Spinal cord (tissue), 10 donors: ENCODE measurements at places on chromosomes 7 and 10. TPM values are rescaled to one million over a fixed set of nuclear protein-coding genes. Genes with fewer than 3 reads are reported as not detected.

DNA sequence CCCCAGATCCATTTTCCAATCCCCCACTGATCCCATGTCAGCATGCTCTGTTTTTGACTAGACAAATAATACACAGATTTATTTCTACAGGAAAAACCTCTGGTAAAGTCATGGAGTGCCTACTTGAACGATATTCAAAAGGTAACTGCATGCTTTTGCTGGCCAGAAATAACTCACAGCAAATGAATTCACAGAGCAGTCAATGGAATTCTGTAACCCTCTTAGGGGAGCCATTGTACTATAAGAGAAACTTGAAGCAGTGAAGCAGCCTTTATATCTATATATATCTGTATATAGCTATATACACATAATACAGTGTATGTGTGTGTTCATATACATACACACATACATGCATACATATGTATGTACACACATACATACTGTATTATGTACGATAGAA, 29.0 kb upstream of the MEOX2 start:
- no peaks in the 10 kb centered on the region for H3K4me1 ChIP-seq
- H3K4me3 ChIP-seq, result no peak overlapping the region
- DNase-seq, result no peak
- no peak overlapping the region for H3K27ac ChIP-seq
- no peaks in the 10 kb centered on the region for H3K27me3 ChIP-seq
- no peaks in the 10 kb centered on the region for H3K36me3 ChIP-seq

DNA sequence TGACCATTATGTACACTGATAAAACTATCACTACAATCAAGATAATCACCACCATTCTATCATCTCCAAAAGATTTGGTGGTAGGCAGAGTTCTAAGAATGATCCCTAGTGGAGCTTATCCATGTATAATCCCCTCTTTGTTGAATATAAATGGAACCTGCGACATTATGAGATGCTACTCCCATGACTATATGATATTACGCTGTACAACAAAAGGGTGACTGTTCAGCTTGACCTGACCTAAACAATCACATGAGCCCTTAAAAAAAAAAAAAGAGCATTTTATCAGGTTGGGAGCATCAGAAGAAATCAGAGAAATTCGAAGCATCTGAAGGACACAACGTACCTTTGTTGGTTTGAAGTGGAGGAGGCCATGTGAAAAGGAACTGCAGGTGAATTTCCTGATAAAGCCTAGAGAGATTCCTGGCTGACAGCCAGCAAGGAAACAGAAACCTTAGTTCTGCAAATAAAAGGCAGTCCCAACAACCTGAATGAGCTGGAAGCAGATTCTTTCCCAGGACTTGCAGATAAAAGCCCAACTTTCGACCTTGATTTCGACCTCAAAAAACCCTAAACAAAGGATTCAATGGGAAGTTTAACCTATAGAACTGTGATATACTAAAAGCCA, 270.7 kb downstream of the ADRA2A start:
- no peak for DNase-seq
- H3K27ac ChIP-seq, result no peak overlapping the region
- H3K4me3 ChIP-seq, result no peak overlapping the region
- no peaks in the 10 kb centered on the region for H3K4me1 ChIP-seq
- no peaks in the 10 kb centered on the region for H3K36me3 ChIP-seq
- H3K27me3 ChIP-seq, result no peaks in the 10 kb centered on the region

GRCh38 chr10:129780901-129781795, 182.9 kb downstream of the EBF3 start:
- H3K27me3 ChIP-seq, result no peaks in the 10 kb centered on the region
- DNase-seq, result no peak
- H3K27ac ChIP-seq, result no peak overlapping the region
- H3K4me1 ChIP-seq, result no peaks in the 10 kb centered on the region

- H3K36me3 ChIP-seq, result peaks cover 51% of the 10 kb centered on the region
- peaks cover 58% of the 10 kb centered on the region for H3K4me1 ChIP-seq
- no peak overlapping the region for H3K27ac ChIP-seq
- no peak for DNase-seq
- H3K4me3 ChIP-seq, result no peak overlapping the region
- H3K27me3 ChIP-seq, result no peaks in the 10 kb centered on the region
These were observed 128.4 kb downstream of the PAXIP1 start for GRCh38 chr7:154874409-154875113.

The NPC1L1 gene
- 0.06 TPM for total RNA-seq

The PPIF gene
- 23.4 TPM for total RNA-seq

The CACNA2D1 gene
- 28.1 TPM for total RNA-seq

- DNase-seq, result no peak
- H3K4me3 ChIP-seq, result no peak overlapping the region
- H3K27me3 ChIP-seq, result no peaks in the 10 kb centered on the region
- H3K27ac ChIP-seq, result no peak overlapping the region
- H3K4me1 ChIP-seq, result no peaks in the 10 kb centered on the region
These were observed 53.6 kb upstream of the CHCHD3 start for GRCh38 chr7:133135451-133135850.

DNA sequence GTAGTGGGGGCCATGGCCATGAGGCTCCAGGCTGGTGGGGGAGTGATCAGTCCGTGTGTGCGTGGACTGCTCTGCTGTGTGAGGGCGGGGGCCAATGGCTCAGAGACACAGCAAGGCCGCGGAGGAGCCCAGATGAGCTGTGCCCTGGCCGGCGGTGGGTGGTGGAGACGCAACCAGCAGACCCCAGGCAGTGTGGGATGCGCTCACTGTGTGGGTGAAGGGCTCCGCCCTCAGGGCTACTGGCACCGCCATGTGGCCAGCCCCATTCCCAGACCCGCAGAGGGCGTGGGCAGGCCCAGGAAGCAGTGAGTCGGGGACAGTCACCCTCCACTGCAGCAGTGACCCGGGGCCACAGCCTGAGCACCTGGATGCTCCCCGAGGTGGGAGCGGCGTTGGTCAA, 9.1 kb downstream of the NKX6-2 start:
- H3K4me1 ChIP-seq, result peaks cover 5% of the 10 kb centered on the region
- peaks cover 67% of the 10 kb centered on the region for H3K36me3 ChIP-seq
- DNase-seq, result no peak
- H3K27me3 ChIP-seq, result no peaks in the 10 kb centered on the region
- no peak overlapping the region for H3K27ac ChIP-seq

GRCh38 chr7:25954395-25954794, 197.6 kb upstream of the NFE2L3 start:
- no peak overlapping the region for H3K4me3 ChIP-seq
- DNase-seq, result no peak
- peaks cover 15% of the 10 kb centered on the region for H3K27me3 ChIP-seq
- no peak overlapping the region for H3K27ac ChIP-seq

DNA sequence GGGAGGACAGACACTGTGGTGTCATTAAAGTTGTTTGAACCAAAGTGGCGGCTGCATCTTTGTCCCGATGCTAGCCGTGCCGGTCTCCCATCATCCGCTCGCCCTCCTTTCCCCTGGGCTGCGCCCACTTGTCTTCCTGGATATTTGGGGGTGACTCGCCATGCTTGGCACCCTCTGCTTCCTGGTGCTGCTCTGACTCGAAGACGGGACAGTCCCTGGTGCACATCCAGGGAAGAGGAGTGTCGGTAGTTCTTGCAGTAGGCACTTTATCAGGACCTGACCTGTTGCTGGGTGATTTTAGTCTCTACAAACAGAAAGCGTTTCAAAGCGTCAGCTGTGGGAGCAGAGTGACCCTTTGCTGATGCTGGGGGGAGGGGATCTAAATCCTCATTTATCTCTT, 68.3 kb upstream of the DNAJB6 start:
- peaks cover 13% of the 10 kb centered on the region for H3K4me1 ChIP-seq
- H3K36me3 ChIP-seq, result peaks cover 54% of the 10 kb centered on the region
- DNase-seq, result no peak

- no peak for DNase-seq
- H3K4me1 ChIP-seq, result no peaks in the 10 kb centered on the region
- no peaks in the 10 kb centered on the region for H3K36me3 ChIP-seq
- no peak overlapping the region for H3K4me3 ChIP-seq
- no peak overlapping the region for H3K27ac ChIP-seq
These were observed 32.1 kb downstream of the IGF2BP3 start for GRCh38 chr7:23438171-23438570.

DNA sequence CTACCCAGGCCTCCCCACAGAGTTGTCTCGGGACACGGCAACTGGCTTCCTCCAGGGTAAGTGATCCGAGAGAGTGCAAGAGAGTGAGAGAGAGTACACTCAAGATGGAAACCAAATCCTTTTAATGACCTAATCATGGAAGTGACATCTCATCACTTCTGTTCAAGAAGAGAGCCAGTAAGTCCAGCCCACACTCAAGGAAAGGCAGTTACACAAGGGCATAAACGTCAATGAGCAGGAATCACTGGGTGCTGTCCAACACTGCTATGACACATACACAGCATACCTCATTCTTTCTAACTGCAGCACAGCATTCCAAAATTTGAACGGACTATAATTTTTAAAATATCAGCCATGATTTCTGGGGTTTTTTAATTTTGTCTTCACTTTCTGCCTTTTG, 29.3 kb upstream of the OSBPL3 start:
- no peaks in the 10 kb centered on the region for H3K4me1 ChIP-seq
- H3K4me3 ChIP-seq, result no peak overlapping the region
- no peak overlapping the region for H3K27ac ChIP-seq

GRCh38 chr10:49008091-49008490, 68.5 kb upstream of the LRRC18 start:
- peaks cover 5% of the 10 kb centered on the region for H3K36me3 ChIP-seq
- peaks cover 17% of the 10 kb centered on the region for H3K4me1 ChIP-seq
- H3K27ac ChIP-seq, result no peak overlapping the region

GRCh38 chr7:94178230-94178629, 174.1 kb upstream of the BET1 start:
- no peak overlapping the region for H3K27ac ChIP-seq
- no peaks in the 10 kb centered on the region for H3K36me3 ChIP-seq
- no peaks in the 10 kb centered on the region for H3K27me3 ChIP-seq
- DNase-seq, result no peak

DNA sequence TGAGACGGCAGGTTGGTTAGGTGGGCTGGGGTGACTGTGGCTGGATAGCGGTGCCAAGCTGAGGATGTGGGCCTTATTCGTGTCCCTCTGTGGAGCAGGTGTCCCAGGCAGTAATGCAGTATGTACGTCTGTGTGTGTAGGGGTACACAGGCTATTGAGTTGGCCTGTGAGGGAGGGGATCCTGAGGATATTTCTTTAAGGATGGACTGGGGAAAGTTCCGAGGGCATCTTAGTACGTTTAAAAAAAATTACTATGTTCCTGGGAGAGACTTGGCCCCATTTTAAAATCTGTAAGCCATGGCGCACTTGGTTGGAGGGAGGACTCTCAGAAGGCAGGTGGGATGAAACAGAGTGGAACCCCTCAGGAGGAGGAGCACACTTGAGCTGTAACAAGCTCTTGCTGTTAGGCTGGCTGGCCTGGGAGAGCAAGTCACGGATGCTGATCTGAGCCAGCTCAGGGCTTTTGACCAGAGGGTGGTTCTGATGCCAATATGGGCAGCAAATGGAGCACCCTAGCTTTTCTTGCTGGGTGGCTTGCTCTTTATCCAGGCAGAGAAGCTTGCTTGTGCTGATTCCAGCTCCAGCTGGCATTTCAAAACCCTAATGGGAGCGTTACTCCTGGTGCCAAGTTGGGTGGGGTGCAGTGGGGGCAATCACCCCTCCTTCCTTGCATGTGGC, 765 bp downstream of the WBP1L start:
- H3K27me3 ChIP-seq, result no peaks in the 10 kb centered on the region
- DNase-seq, result no peak
- peaks cover 12% of the 10 kb centered on the region for H3K4me1 ChIP-seq
- peak overlapping the region; percentile 91 for H3K27ac ChIP-seq

- H3K4me1 ChIP-seq, result no peaks in the 10 kb centered on the region
- no peak overlapping the region for H3K4me3 ChIP-seq
- no peaks in the 10 kb centered on the region for H3K27me3 ChIP-seq
- H3K36me3 ChIP-seq, result no peaks in the 10 kb centered on the region
- no peak for DNase-seq
These were observed 63.2 kb upstream of the AGR3 start for GRCh38 chr7:16944936-16945335.

The FAM24A gene
- not detected for total RNA-seq

The PNLIPRP2 gene
- total RNA-seq, result not detected

DNA sequence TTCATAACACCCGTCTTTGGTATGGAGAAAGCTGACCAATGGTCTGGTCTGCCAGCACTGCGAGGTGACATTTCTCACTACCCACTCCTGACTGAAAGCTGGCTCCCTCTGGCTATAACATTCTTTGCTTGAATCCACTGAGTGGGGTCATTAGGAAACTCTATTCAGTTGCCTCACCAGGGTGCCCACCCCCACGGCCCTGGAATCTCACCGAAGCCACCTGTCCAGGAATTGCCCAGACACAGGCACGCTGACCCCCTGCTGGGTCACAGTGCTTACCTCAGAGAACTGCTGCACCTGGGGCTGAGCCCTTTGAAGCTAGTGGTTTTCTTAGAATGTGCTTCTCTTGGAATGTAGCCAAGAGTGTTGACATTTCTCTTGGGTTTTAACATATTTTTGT, 28.6 kb downstream of the HECW1 start:
- no peak for DNase-seq
- H3K27me3 ChIP-seq, result no peaks in the 10 kb centered on the region
- H3K4me1 ChIP-seq, result peaks cover 9% of the 10 kb centered on the region
- no peak overlapping the region for H3K27ac ChIP-seq
- no peaks in the 10 kb centered on the region for H3K36me3 ChIP-seq
- H3K4me3 ChIP-seq, result no peak overlapping the region

- H3K27me3 ChIP-seq, result no peaks in the 10 kb centered on the region
- no peaks in the 10 kb centered on the region for H3K4me1 ChIP-seq
- H3K4me3 ChIP-seq, result no peak overlapping the region
- H3K27ac ChIP-seq, result no peak overlapping the region
- DNase-seq, result no peak
- no peaks in the 10 kb centered on the region for H3K36me3 ChIP-seq
These were observed 32.9 kb upstream of the CCDC71L start for GRCh38 chr7:106693677-106694353.

The UPK3BL1 gene
- total RNA-seq, result 20.5 TPM

GRCh38 chr10:92846854-92847201, 1.5 kb upstream of the EXOC6 start:
- no peaks in the 10 kb centered on the region for H3K27me3 ChIP-seq
- peaks cover 6% of the 10 kb centered on the region for H3K4me1 ChIP-seq
- H3K36me3 ChIP-seq, result no peaks in the 10 kb centered on the region
- DNase-seq, result no peak

DNA sequence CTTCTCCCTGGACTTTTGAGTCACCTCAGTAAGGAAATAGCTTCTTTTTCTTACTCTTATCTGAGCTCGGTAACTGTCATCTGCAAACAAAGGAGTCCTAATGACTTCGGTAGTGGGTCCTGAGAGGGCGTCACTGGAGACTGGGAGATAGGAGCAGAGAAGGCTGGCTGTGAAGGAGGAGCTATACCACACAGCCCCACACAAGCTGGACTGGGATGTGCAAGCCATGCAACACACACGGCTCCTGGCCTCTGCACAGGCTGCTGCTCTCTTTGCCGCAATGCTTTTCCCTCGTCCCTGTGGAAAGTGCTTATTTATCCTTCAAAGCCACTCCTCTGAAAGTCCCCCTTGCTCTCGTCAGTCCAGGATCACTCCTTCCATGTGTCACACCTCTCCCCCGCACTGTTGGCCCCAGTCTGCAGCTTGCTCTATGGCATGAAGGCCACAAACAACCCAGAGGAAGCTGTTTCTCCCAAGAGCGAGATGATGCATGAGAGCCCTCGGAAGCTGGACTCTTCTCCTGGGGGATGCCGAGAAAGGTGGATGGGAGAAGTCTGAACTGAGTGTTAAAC, 14.9 kb downstream of the TMEM273 start:
- peaks cover 22% of the 10 kb centered on the region for H3K4me1 ChIP-seq
- no peak for DNase-seq
- no peaks in the 10 kb centered on the region for H3K36me3 ChIP-seq
- H3K27ac ChIP-seq, result no peak overlapping the region
- H3K27me3 ChIP-seq, result no peaks in the 10 kb centered on the region

The THNSL1 gene
- 15.5 TPM for total RNA-seq

The TBXAS1 gene
- 10.7 TPM for total RNA-seq

- no peak overlapping the region for H3K27ac ChIP-seq
- no peak for DNase-seq
- H3K4me1 ChIP-seq, result no peaks in the 10 kb centered on the region
- H3K4me3 ChIP-seq, result no peak overlapping the region
- no peaks in the 10 kb centered on the region for H3K27me3 ChIP-seq
These were observed 3.5 kb downstream of the CCDC201 start for GRCh38 chr7:45869426-45869825.
